ENCODE measurements at places on chromosomes 4 and X. TPM values are rescaled to one million over a fixed set of nuclear protein-coding genes. Genes with fewer than 3 reads are reported as not detected.

GLRA3 gene
- total RNA-seq, result not detected

DNA sequence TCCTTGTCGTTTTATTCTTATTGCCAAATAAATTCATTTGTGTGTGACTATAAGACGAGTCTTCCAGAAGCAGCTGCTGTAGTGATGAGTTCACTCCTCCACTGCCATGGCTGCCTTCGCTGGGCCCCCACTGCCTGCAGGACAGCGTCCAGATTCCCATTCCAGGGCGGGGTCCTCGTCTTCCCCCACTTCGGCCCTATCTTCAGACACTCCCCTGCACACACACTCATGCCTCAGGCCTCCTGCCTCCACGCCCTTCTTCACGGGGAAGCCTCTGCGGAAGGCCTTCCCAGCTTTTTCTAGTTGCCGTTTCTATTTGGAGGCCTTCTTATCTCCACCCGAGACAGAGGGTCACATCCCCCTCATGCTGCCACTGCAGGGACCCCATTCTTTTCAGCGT is 80.4 kb downstream of the SHROOM2 start:
- no peak for ATAC-seq

- no peak for ATAC-seq
These were observed 24.1 kb upstream of the HPRT1 start for GRCh38 chrX:134435894-134436293.

- peak; percentile 59 for ATAC-seq
These were observed 48.6 kb upstream of the AP1S2 start for GRCh38 chrX:15903186-15903681.

DNA sequence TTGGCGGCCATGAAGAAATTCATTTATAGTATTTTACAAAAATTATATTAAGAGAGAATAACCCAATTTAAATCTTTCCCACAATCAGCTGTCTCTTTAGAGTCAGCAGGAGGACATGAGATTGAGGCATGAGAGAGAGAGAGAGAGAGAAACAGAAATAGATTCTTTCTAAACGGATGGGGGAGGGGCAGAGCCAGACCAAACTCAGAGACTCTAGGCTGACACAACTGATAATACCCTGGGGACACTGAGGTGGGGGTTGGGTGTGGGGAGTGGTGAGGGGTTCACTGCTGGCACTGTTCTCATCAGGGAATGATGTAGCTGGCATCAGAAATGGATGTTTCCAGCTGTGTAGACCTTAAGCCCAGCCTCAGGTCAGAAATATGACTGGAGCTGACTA is 20.5 kb upstream of the HOPX start:
- ATAC-seq, result no peak

GRCh38 chr4:19650903-19651864 is 600.5 kb upstream of the SLIT2 start:
- ATAC-seq, result no peak

DNA sequence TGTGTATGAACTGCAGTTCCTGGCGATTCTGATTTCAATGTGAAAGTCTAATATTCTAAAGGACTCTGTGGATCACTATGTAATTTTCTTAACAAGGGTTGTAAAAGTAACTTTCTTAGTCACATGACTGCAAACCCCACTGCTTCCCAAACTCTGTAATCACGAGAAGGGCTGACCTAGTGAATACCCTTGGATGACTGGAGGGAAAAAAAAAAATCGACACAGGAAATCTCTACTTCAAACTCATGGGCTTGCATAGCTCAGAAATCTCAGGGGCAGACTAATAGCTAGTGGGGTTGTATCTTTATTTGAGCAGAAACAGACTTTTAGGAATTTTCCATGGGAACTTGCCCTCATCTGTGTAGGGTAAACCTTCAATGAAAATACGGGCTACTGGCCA is 4.8 kb upstream of the MXRA5 start:
- no peak for ATAC-seq

DNA sequence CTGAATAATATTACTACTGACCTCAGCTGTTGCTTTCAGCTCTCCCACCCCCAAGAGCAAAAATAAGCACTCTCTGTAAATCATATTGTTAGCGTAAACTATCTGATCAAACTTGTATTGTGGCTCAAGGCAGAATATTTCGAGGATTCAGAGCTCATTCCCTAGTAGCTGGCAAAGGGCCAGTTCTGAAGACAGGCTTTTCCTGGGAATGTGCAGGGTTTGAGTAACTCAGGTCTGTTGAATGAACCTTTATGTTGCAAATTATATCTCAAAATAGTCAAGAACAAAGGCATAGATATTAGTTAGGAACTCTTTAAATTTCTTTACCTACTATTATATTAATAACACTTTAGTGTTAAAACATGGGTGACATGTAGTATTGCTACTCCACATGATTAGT is 454.9 kb downstream of the CCSER1 start:
- no peak for ATAC-seq

DNA sequence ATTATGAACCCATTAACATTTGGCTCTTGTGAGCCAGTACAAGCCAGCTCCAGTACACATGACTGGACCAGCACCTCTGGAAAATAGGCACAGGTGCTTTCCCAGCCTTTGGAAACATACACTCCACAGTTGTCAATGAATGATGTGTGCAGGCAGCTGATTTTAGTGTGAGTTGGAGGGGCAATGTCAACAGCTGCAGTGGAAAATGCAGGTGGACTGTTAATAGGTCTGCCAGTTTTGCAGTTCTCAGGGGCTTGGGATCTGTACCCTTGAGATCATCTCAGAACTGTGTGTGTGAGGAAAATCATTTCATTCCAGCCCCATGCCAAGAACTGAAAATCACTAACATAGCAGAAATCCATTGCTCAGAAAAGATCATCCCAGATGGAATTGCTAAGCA is 81.7 kb upstream of the CHRDL1 start:
- ATAC-seq, result no peak

DNA sequence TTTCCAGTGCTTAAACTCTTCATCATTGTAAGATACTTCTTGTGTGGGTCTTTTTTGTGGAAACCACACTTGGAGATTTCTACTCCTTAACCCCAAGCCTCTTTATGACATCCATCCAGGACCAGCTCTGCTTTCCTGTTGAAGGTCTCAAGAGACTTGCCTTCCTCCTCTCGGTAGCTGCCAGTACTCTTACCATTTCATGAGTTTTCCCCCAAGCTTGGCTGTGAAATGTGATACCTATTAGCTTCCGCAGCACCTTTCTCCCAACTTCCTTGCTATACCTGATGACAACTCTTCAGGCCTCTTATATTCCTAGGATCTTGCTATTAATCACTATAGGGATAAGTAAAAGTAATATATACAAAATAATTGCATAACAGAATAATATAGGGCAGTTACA is 1.9 kb upstream of the DCK start:
- no peak for ATAC-seq

DNA sequence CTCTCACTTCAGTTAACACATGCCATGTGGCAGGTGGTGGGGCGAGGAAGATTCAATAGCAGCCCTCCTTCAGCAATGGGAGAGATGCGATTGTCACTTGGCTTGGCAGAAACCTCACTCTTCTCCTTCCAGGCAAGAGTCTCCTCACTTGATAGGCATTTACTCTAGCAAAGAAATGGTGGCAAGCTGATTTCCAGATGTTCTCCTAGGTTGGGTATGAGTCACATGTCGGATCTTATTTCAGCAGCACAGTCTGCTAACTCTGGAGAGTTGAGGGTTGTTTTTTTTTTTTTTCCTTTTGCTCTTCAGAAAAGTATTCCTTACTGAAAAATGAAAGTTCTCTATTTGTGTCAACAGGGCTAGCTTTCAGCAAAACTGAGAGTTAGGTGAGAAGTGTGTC is 119.5 kb upstream of the CHRDL1 start:
- no peak for ATAC-seq

- peak; percentile 81 for ATAC-seq
These were observed 137.2 kb downstream of the FNIP2 start for GRCh38 chr4:158906073-158906472.

- no peak for ATAC-seq
These were observed 34.5 kb upstream of the CDKN2AIP start for GRCh38 chr4:183409934-183410333.

DNA sequence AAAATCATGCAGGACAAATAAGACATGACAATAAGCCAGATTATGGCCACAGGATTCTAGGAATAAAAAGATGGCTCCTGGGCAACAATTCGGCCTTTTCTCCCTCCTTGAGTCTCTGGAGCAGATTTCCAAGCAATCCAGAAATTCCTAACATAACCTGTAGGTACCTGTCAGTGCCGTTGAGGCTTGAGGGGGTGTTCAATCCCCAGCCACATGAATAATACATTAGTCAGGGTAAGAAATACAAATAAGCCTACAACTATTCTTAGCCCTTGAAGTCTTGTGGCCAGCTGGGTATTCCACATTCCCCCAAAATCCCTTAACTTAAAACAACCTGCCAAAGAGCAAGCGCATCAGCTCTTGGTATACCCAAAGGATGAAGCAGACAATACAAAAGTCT is 9.7 kb downstream of the CXorf38 start:
- no peak for ATAC-seq

DNA sequence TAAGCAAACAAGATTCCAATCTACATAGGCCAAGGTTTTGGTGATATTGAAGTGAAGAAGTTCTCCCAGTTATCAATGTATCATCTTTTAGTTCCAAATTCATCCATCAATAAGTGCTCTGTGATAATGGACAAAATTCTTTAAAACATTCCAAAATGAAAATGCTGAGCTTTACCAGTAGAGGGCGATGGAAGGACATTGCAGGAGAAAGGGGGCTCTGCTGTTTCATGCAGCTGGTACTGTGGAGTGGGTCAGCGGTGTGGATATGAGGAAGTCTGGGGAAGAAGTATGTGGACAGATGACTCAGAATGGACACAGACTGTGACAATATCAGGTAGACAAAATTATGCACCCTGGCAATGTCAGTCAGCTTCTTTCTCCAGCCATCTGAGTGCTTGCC is 46.6 kb upstream of the HS6ST2 start:
- ATAC-seq, result no peak

DNA sequence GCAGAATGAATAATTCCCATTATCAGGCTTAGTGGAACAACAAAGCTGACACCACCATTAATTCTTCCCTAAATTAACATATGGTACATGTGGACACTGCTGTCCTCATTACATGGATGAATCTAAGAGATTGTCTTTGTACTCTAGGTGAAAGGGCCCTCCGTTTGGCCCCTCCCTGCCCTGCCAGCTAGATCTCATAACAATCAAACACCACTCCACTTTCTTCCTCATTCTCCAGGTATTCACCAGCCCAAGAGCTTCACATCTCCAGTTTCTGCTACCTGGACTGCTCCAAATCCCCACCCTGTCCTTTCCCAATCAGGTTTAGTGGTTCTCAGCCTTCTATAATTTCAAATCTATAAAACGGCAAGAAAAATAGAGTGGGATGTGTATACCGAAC is 3.8 kb downstream of the HSD17B11 start:
- no peak for ATAC-seq

DNA sequence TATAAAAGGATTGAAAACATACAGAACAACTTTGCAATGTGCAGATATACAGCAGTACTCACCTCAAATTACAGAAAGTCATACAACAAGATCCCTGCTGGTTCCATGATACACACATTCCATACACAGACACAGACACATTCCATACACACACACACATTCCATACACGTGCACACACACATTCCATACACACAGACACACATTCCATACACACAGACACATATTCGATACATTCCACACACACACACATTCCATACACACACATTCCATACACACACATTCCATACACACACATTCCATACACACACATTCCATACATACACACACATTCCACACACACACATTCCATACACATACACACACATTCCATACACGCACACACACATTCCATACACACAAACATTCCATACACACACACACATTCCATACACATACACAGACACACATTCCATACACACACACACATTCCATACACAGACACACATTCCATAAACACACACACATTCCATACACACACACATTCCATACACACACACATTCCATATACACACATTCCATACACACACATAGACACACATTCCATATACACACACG is 13.7 kb downstream of the LINC00632 start:
- ATAC-seq, result no peak

DNA sequence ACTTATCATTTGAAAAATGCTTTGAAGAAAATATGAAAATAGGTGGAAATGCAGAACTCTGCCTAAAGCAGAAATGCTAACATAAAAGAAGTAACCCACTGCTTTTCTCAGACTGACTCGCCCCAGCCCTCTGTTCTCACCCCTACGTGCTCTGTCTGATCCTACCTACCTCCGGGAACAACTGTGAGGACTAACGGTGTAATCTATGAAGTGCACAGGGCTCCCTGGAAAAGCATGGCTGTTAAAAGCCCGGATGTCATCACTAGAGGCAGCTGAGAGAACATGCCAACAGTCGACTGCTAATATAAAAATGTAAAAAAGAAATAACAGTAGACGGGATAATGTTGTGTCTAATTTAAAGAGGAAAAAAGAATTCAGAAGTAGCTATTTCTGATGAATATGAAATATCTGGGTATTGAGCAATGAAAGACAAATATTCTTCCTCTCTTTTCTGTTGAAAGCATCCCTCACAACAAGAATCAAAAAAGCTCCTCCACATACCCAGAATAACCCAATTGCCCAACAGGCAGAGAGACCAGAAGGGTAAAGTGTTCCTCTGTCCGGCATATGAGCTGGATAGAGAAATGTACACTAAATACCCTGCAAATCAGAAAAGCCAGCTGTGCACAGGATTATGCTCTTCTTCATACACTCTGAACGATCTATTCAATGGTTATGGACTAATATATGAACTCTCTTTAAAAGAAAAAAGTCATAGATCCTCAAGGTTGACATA is 130.7 kb downstream of the TSPAN5 start:
- ATAC-seq, result no peak

- no peak for ATAC-seq
These were observed 56.1 kb downstream of the FAM193A start for GRCh38 chr4:2592572-2592971.

DNA sequence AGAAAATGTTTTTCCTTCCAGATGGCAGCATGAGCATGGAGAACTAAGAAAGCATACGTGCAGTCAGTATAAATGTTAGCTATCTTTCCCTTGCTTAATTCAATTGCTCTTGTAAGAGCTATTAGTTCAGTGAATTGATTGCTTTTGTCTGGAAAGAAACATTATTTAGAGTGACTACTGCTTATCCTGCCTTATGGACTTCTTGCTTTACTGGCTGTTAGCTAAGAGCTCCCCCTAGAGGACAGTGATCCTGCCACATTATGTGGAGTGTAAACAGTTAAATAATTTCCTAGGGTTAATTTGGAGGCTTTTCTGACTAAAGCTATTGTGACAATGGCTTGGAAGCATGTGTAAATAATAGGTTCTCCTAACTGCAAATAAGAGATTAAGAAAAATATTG is 1402.4 kb downstream of the FAM133A start:
- no peak for ATAC-seq

- peak; percentile 61 for ATAC-seq
These were observed 2.1 kb downstream of the JAKMIP1 start for GRCh38 chr4:6198278-6198677.

DNA sequence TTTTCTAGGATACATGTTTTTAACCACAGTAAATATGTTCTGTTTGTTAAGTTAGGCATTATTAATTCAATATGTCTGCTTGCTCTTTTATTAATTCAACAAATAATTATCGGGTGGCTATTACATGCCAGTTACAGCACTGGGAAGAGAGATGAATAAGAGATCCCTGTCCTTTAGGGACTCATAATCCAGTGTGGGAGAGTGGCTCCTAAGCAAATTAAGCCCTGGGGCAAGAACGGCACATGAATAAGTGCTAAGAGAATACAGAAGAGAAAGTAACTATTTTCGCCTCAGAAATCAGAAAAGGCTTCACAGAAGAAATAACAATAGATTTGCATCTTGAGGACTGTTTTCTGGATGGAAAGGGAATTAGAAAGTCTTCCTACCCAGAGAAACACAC is 236.7 kb downstream of the NR3C2 start:
- no peak for ATAC-seq

- ATAC-seq, result peak; percentile 56
These were observed 6.9 kb downstream of the MSN start for GRCh38 chrX:65674204-65674893.

Data from activated T-helper 17 cell treated with anti-CD3 and anti-CD28 coated beads, Interleukin-2, amount 50 U/mL, for 72 hours (primary cell).